ENCODE measurements at places on chromosomes 2 and 18.

DNA sequence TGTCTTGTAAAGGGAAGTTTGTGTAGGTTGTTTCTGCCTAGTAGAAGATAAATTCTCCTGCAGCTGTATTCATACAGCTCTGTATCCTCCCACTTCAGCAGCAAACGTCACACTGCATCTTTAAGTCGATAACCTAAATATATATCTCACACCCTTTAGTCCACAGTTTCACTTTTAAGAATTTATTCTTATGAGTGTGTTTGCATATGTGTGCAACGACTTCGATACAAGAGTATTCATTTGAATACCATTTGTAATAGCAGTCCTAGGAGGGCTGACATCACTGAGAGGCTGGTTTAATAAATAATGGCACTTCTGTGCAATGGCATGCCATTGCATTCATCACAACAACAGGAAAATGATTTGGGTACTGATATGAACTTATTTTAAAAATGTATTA, 63.8 kb upstream of the MSH6 start:
- no peak for DNase-seq

DNA sequence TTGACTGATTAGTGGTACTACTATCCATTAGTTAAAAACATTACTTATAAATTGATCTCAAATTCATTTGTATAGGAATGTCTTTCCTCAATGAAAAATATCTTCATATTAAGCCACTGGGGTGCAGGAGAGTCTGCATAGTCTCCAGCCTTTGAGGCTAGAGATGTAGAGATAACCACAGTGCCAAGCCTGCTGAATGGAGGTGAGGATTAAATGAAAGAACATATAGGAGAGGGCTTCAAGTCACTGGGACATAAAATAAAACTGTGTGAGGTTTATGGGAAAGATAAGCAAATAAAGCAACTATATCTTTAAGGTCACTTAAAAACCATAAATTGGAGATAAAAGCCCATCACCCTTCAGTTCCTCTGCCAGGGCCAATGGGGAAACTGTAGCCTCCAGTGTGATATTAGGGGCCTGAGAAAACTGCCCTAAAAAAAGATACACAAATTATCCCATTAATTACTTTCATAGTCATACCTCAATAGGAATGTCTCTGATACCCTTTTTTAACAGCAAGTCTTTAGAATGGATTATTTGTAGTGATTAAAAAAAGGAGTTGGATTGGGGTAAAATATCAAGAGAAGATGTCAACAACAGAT, 27.6 kb downstream of the GALNT3 start:
- DNase-seq, result no peak

- DNase-seq, result no peak
Measured at GRCh38 chr2:17858064-17858463, 20.4 kb upstream of the KCNS3 start.

DNA sequence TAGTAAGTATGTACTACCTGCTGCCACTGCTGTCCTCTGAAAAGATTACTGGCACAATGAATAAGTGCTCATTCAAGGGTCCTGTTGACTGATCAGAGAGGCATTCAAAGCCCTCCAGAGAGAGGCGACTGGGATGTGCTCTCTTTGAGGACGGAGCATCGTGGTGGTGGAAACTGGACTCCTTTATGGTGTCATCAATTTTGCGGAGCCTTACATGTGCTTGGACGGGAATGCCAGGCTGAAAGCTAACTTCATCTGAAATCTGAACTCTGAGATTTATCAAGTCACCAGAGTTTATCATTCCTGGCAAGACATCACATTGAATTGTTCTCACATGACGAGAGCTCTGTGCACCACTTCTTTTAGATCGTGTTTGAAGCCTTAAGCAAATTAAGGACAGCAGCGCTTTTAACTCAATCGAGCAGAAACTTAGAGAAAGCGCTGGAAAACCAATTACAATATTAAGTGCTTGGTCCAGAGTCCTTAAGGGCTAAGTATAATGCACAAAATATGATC, 138.3 kb downstream of the NCK2 start:
- DNase-seq, result no peak

DNA sequence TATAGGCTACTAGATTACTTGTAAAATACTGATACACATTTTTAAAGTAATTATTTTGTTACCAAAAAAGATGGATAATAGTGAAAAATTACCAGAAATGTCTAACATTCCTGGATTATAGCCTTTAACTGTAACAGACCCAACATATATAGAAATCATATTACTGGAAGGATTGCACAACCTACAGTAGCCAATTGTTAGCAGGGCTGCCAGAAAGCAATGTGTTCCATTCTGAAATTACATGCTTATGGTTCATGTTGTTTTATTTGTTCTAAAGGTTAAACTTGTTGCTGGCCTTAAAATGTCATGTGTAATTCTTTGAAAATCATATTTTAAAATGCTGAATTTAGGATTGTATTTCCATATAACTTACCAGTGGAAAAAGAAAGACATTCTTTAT, 793.6 kb upstream of the ACVR2A start:
- DNase-seq, result no peak

GRCh38 chr18:66141716-66142115, 390.9 kb downstream of the CDH7 start:
- DNase-seq, result no peak

GRCh38 chr2:233164967-233165366, 86.5 kb upstream of the ATG16L1 start:
- no peak for DNase-seq
